ENCODE measurements at places on chromosomes 16 and 17.

- DNase-seq, result no peak
Measured at GRCh38 chr16:53100889-53101288, 46.1 kb downstream of the CHD9 start.

- DNase-seq, result no peak
Measured at GRCh38 chr17:45672301-45672700, 111.8 kb upstream of the CRHR1 start.

DNA sequence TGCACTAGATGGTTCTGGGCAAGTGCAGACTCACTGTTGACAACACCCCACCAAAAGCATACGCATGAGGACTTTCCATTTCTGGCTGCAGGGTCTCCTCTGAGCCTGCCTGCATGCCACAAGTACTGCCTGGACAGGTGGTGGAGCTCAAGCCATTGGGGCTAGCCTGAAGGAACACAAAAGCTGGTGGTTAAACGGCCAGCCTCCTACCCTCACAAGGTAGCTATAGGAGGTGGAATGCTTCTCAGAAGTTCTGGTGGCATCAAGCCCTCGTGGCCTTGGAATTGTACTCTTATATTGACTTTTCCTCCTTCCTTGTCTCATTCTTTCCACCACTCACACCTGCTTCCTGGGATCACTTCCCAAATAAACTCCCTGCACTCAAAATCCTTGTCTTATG lies 56.6 kb upstream of the BCAR1 start:
- DNase-seq, result no peak

DNA sequence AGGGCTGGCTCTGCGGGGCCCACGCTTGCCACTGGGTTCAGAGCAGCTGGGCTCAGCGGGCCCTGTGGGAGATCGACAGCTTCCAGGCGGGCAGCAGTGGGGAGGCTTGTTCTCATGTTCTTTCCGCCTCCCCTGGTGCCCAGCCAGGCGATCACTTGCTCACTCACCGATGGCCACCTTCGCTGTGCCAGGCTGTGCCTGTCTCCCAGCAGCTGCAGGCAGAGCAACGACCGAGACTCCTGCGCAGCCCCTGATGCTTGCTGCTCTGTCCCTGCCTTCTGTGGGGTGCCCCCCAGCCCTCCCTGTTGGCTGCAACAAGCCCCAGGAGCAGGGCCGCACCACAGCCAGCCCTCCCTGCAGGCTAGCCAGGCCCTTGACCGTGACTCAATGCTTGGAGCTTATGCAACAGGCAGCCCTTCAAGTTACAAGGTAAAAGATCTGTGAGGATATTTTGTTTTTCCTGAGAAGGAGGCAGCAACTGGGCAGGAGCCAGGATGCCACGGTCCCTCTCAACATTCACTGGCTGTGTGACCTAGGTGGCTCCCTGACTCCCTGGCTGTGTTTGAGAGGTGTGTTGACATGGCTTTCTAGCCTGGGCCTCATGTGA lies 9.6 kb upstream of the SPNS2 start:
- DNase-seq, result peak; percentile 93

GRCh38 chr17:47937941-47938340 lies 3.4 kb upstream of the PNPO start:
- no peak for DNase-seq

DNA sequence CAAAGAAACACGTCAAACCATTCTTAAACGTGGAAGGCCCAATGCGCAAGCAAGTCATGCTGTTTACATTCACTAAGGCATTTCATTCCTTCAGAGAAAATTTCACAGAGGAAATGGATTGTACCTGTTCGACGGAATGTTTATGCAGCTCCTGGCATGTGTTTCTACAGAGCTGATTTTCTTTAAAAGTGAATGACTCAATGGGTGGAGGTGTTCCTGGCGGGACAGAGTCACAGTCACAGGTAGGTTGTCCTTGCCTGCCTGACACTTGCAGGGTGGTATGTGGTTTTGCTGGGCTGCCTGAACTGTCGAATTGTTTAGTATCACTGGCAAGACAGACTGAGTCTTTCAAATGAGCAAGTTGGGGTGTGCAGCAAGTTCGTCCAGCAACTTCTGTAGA lies 11.6 kb downstream of the PALB2 start:
- DNase-seq, result no peak

DNA sequence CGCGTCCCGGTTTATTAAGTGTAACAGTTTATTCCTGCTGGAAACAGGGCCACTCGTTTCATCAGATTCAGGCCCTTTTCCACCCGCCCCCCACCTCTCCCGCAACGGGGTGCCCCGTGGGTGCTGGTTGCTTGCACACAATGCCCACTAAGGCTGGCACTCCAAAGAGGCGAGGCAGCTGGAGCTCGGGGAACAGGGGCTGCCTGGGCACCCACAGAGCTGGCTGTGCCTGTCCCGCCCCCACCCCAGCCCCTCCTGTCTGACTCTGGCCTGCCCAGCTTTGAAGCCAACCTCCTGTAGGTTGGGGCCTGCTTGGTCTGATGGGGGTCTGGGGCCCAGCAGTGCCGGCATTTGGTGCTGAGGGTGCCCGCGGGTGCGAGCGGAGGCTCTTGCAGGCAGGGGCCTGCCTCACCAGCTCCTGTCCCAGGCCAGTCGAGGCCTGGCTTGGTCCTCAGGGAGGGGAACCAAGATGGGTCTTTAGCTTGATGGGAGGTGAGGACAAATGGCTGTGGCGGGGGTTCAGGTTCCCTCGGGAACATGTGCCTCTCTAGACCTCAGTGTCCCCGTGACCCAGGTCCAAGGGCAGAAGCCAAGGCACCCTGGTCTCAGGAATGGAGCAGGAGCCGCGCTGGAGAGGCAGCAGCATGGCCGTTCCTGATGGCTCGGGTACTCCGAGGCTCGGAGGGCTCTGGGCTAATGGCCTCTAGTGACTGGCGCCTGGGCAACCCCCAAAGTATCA lies 20.1 kb downstream of the MYBBP1A start:
- DNase-seq, result no peak

- no peak for DNase-seq
Measured at GRCh38 chr17:75517297-75517865, 1.1 kb downstream of the TSEN54 start.

DNA sequence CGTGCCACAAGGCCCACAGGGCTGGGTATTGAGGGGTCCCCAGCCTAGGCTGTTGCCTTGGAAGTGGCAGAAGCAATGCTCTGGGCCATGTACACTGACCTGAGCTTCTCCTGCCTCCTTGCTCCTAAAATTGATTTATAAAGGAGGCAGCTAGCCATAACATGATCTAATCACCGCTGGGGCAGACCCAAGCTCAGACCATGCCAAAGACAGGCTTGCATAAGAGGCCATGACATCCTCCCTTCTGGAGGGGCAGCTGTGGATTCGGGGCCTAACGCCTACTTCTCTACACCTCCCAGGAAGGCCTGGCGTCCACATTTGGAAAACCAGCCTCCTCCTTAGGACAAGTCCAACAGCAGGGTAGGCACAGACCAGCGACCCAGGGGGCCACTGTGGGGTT lies 12.3 kb downstream of the HSD11B2 start:
- no peak for DNase-seq

DNA sequence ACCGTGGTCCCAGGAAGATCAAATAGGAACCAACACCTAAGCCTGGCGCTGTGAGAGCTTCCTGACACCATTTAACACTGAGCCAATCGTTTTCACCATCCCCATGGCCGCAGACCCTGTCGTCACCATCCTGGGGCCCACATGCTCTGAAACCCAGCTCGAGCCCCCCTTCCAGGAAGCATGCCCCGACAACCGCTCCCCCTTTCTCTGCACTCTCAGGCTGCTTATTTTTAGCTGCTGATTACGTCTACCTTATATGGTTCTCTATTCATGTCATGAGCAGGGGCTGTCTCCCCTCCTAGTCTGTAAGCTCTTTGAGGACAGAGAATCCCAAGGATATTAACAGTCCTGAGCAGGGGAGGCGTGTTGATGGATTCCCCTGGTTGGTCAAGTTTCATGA lies 10.5 kb downstream of the SRL start:
- DNase-seq, result no peak

DNA sequence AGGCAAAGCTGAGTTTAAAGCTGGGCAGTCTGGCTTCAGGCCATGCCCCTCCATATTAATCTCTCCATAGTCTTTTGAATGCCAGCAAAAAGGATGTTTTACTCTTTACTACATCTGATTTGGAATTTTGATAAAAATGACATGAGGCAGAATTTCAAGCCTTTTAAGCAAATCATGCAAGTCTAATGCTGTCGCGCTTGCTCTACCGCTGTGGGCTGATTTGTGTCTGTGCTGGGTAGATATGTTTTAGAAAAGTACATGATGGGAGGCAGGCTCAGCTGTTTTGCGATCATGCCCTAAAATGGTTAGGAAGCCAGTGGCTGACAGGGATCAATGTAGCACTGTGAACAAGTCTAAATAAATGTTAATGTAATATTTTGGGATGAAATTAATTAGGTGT lies 311.9 kb downstream of the CA10 start:
- no peak for DNase-seq

- DNase-seq, result no peak
Measured at GRCh38 chr16:84769416-84769815, 50.4 kb upstream of the CRISPLD2 start.

- DNase-seq, result peak; percentile 90
Measured at GRCh38 chr17:49554694-49555494, 20.8 kb upstream of the NXPH3 start.

DNA sequence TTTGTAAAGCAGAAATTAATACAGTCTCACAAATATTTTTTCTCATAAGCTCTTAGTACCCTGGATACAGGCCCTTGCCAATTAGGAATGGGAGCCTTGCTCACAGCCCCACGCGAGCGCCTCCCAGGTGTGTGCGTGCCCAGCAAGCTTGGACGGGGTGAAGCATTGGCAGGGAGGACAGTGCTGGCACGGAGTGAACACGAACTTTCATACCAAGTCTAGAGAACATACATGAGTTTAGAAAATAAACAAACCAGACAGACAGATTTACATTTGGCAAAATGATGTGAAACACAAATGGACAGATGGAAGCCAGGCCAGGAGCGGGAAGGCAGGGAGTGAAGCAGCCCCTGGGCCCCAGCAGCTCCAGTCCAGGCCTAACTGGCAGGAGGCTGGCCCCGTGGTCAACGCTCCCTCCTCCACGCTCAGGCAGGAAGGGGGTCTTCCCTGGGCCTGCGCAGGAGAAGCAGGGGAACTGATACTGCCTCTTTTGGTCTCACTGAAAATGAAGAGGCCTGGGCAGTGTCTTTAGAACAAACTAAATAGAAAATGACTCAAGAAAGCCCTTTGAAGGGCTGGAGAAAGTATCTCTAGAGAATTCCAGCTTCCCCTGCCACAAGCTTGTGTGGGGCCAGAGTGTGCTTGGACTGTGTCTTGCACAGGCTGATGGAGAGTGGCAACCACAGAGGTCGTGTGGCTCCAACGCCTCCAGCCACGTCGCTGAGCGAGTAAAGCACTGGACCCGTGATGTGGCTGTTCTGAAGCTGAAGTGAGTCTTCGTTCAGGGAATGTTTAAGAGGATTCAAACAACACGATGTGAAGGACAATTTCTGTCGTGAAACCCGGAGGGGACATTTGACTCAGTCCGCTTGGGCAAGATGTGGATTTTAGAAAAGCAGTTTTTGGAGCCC lies 9.9 kb upstream of the FOXJ1 start:
- peak; percentile 33 for DNase-seq

GRCh38 chr16:49520492-49521038 lies 147.0 kb downstream of the C16orf78 start:
- DNase-seq, result no peak

DNA sequence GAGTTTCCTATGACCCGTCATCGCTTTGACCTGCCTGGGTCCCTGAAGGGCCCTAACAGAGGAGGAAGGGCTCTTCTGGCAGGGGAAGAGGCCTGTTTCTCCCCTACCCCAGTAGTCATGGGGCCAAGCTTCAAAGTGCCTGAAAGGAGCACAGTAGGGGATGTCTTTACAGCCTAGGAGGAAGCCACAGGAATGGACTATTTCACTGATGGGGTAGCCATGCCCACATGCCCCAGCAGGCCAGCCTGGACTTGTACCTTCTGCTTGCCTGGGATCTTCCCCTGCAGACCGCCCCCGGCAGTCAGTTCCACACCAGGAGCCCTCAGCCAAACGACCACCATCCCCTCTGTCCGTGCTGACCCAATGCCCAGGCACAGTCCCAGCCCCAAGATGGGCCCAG lies 41.8 kb upstream of the PEMT start:
- no peak for DNase-seq

DNA sequence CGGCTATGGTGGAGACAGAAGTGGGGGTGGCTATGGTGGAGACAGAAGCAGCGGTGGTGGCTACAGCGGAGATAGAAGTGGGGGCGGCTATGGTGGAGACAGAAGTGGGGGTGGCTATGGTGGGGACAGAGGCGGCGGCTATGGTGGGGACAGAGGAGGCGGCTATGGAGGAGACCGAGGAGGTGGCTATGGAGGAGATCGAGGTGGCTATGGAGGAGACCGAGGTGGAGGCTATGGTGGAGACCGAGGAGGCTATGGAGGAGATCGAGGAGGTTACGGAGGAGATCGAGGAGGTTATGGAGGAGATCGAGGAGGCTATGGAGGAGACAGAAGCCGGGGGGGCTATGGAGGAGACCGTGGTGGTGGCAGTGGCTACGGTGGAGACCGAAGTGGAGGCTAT lies 24.1 kb downstream of the HEATR9 start:
- no peak for DNase-seq

GRCh38 chr17:72810991-72811508 lies 281.4 kb downstream of the SLC39A11 start:
- DNase-seq, result no peak

GRCh38 chr17:77451894-77452852 lies 311.4 kb downstream of the SEC14L1 start:
- DNase-seq, result peak; percentile 50

- DNase-seq, result no peak
Measured at GRCh38 chr17:51389875-51390274, 129.5 kb downstream of the UTP18 start.

GRCh38 chr16:50980666-50981065 lies 170.4 kb downstream of the SALL1 start:
- DNase-seq, result no peak

- DNase-seq, result no peak
Measured at GRCh38 chr16:52055381-52055780, 491.6 kb downstream of the TOX3 start.

DNA sequence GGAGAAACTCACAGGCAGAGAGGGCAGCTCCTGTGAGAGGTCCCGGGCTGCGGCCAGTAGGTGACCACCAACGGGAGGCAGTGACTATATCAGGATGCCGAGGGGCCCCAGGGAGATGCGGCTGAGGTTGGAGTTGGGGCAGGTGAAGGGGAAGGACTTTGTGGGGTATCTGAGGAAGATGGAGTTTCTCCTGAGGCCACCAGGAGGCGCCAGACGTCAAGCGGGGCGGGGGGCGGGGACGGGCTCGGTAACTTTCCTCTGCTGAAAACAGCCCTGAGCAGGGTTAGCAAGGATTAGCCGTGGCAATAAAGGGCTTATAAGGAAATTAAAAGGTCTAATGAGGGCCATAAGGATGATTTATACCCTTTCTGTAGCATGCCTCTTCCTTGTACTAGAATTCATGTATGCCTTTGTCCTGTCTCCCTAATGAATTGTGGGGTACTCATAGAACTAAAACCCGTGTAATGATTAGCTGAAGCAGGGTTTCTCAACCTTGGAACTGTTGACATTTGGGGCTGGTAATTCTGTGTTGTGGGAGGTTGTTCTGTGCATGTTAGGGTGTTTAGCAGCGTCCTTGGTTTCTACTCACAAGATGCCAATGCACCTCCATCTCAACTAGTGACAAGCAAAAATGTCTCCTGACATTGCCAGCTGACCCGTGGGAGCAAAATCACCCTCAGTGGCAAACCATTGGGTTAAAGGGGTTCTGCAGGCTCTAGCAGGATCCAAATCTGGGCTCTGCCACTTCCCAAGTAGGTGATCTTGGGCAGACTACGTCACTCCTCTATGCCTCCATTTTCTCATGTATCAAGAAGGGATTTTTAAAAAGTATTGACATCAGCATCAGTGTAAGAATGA lies 74.8 kb upstream of the GRIN2A start:
- peak; percentile 52 for DNase-seq
